ENCODE measurements at places on chromosomes 7 and 10. TPM values are rescaled to one million over a fixed set of nuclear protein-coding genes. Genes with fewer than 3 reads are reported as not detected.

GRCh38 chr7:24863626-24864025 lies 106.4 kb upstream of the GSDME start:
- no peak for ATAC-seq

DNA sequence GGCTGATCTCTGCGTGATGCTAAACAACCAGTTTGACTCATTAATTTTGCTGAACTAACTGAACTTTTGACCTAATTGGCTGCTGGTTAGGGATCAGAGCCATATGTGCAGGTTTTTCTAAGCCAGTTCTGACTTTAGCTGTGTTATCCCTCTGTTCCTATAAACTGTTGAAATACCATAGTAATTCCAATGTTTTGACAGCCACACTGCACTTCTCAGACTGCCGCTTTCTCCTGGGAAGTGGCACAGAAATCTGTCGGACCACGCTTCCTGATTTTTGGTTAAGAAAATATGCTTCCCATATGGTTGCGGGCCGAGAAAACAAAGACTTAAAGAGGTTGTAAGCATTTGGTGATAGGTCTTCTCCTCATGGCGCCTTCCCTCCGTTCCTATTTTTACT lies 42.3 kb downstream of the TBXAS1 start:
- no peak for ATAC-seq

GRCh38 chr7:39621784-39622411 lies 1.5 kb upstream of the RALA start:
- ATAC-seq: no peak

GRCh38 chr7:68998136-68998535 lies 600.1 kb upstream of the AUTS2 start:
- no peak for ATAC-seq

GRCh38 chr7:136496551-136496950 lies 371.9 kb upstream of the CHRM2 start:
- ATAC-seq: no peak

- ATAC-seq: no peak
Observed at GRCh38 chr10:61986788-61987492, 85.4 kb downstream of the ARID5B start.

DNA sequence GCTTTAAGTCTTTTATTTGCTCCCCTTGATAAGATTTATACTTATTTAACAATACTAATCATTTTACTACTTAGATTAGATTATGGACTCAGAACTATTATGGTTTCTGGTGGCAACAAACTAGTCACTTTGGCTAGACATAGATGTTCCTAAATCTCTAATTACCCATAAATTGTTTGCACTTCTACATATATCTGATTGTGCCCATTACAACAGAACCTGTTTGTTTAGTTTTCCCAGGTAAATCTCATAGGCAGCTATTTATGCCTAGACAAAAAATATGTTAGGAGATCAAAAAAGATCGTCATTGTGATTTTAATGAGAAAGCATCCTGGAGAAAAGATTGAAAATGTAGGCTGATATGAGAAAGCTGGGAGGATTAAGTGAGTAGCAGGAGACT lies 14.4 kb downstream of the UBN2 start:
- ATAC-seq: no peak

The TAS2R41 gene
- not detected for total RNA-seq

The PDE6C gene
- not detected for total RNA-seq

The CHAT gene
- not detected for total RNA-seq

The PIP gene
- not detected for total RNA-seq

The HMX2 gene
- total RNA-seq: not detected

The NUDCD3 gene
- total RNA-seq: 101 TPM

The RET gene
- 0.24 TPM for total RNA-seq
